ENCODE measurements at places on chromosomes 3 and 15.

DNA sequence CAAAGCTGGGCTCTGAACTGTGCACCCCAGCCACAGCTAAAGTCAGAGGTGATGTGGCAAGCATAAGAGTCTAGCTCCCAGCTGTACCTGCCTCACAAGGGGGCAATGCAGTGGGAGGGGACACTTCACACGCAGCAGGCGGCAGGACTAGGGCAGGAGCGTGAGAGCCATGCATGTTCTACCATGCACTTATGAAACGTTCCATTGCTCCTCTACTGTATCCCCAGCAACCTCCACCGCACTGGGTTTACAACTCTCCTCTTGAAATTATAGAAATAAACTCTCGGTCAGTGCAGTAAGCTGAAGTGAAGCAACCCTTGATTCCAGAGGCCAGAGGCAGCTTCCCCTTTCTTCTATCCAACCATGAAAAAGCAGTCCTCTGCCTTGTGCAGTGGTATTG lies 298.6 kb upstream of the STT3B start:
- DNase-seq: no peak

GRCh38 chr3:184003187-184003967 lies 14.3 kb downstream of the ABCC5 start:
- DNase-seq: no peak

DNA sequence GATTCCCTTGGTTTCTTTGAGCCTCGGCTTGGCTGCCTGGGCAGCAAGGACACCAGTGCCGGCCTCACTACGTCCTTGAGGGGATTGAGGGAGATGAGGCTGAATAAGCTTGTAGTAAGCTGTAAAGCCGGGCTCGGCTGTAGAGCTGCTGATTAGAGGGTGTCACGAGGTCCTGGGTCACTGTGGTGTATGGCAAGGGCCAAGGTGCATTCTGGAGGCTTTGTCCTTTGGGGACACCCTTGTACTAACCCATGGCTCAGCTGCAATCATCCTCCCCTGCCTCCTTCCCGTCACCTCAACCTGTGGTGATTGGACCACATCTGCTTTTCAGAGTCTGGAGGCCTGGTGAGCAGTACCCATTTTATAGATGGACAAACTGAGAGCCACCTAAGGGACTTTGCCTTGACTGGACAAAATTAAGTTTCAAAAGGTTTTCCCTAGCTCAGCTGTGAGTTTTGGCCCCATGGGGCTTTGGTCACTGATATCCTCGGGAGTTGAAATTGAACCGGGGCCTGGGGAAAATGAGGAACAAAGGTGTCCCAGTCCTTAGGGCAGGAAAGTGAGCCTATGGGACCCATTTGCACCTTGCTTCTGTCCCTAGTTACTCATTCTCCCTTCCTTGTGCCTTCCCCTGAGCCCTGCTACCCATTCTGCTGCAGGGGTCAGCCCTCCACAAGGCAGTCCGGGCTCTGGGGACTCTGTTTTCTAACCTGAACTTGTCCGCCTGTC lies 2.4 kb downstream of the SLC6A6 start:
- no peak for DNase-seq

GRCh38 chr15:62844564-62845240 lies 197.8 kb upstream of the TPM1 start:
- no peak for DNase-seq

DNA sequence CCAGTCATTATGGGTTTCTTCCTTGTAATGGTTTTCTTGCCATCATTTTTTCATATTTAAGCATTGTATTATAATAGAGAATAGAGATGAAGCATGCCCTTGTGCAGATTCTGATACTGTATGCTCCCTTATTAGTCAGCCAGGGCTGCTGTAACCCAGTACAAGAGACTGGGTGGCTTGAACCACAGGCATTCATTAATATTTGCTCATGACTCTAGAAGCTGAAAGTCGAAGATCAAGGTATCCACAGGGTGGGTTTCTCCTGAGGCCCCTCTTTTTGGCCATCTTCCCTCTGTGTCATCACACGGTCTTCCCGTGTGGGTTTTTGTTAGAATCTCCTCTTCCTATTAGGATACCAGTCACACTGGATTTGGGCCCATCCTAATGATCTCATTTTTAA lies 74.5 kb downstream of the FOXP1 start:
- no peak for DNase-seq

GRCh38 chr15:45136378-45136764 lies 6.6 kb downstream of the DUOX1 start:
- DNase-seq: no peak

GRCh38 chr15:39511916-39512260 lies 69.0 kb upstream of the THBS1 start:
- DNase-seq: no peak

DNA sequence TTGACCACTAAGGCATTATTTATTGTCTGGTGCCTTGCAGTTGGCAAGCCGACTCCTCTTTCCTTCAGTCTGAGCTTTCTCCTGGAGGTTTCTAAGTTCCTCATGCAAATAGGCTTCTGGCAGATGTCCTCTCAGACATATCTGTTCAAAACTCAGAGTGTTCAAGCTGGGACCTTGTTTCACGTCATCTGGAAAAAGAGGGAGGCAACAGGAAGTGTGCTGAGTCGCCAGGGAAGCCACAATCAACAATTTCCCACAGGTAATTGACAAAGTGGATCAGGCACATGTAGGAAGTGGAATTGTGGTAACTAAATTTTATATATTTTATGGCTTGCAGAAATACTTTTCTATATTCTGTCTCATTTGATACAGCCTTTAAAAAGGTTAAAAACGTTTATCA lies 14.6 kb downstream of the SCG5 start:
- no peak for DNase-seq

Data from DMS53 (cell line).